ENCODE measurements at places on chromosomes 6 and 20.
A peak's percentile ranks its signal among the peaks of the same experiment; 100 is the strongest.

GRCh38 chr20:14838663-14839628 lies 501.5 kb upstream of the FLRT3 start:
- no peak for DNase-seq

GRCh38 chr6:17987697-17988421 lies 424 bp upstream of the KIF13A start:
- peak; percentile 79 for DNase-seq

GRCh38 chr6:63584125-63584514 lies 11.8 kb downstream of the LOC128125822 start:
- DNase-seq = no peak

DNA sequence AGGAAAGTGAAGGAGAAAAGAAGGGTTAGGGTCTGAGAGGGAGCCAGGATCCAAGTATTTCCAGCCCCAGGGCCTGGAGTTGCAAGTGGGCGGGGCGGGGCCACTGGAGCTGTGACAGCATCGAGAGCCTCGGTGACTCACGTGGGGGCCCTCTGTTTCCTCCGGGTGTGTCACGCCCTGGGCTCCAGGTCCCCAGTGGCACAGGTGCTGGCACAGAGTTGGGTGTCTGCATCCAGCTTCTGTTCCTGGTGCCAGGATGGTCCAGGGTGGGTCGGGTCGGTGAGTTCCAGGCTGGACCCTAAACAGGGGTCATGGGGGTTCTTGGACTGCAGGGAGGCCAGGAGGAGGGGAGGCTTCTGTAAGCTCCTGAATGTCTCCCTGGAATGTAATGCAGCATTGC lies 16.7 kb downstream of the RAET1L start:
- DNase-seq = no peak

- no peak for DNase-seq
These were observed 1.6 kb upstream of the PTGIS start for GRCh38 chr20:49569411-49570115.

DNA sequence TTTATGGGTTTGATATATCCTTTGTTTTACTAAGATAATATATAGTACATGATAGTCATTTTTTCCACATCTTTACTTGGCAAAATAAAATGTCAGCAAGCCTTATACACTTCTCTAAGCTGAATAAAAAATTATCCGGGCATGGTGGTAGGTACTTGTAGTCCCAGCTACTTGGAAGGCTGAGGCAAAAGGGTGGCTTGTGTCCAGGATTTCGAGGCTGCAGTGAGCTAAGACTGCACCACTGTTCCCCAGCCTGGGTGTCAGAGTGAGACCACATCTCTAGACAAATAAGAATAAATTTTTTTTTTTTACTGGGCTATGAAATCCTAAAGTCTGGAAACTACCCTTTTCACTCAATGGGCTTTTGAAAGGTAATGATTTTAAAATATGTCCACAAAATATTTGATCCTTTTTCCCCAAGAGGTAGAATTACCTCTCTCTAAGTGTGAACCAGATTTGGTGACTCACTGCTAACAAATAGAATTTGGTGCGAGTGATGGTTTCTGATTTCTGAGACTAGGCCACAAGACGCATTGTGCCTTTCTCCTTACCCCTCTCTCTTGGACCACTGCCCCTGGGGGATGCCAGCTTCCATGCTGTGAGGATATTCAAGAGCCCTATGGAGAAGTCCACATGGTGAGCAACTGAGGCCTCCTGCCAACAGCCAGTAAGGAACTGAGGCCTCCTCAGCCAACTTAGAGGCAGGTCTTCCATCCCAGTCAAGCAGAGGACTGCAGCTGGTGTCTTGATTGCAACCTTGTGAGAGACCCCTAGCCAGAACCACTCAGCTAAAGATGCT lies 84.2 kb upstream of the ZNFX1 start:
- peak; percentile 30 for DNase-seq

GRCh38 chr6:38141716-38142115 lies 322.2 kb downstream of the ZFAND3 start:
- no peak for DNase-seq

GRCh38 chr6:160871320-160871719 lies 120.2 kb upstream of the MAP3K4 start:
- DNase-seq = no peak

DNA sequence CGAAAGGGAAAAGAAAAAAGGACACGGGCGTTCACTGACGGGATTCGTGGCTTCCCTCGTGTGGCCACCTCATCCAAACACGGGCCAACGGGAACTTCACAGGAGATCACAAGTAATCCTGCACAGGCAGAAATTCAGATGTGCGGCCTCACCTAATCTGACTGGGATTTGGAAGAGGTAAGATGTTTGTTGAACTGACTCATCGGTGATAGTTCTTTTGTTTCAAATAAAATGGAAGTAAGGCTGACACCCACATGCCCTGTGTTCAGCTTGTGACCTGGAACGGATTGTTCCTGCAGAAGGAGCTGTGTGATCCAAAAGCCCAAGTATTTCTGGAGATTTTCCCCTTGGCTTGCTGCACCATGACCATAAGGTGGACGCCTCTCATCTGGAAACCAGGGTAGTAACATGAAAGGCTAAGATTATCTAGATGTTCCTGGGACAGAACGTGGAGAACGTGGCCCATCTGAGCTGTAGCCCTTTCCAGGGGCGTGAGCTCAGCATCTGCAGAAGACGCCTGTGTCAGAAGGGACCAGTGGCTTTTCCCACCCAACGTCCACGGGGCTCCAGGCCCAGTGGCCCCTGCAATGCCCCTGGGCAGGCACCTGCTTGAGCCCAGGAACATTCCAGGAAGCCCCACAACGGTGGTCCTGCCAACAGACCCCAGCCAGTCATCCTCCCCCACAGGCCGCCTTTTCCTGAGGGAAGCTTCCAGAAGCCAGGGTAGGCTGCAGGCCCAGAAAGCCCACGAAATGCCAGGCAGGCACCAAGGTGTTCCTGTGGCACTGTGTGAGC lies 39.7 kb downstream of the DLL1 start:
- no peak for DNase-seq

DNA sequence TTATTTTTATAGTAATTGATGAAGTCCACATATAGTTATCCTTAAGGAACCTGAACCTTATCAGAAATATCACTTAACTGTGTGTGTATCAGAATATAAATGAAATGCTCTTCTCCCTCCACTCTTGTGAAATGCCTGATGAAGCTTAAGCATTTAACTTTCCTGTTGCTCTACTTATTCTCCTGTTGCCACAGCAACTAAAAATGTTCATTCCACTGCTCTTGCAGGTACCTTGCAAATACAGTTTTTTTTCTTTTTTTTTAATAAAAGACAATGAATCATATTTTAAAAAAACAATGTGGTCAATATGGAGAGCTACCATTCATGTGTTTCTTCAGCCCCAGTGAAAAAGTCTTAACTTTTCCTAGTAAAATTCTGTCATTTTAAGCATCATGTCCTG lies 210.3 kb downstream of the RFPL4B start:
- peak; percentile 23 for DNase-seq

GRCh38 chr6:22361576-22361975 lies 64.7 kb upstream of the PRL start:
- DNase-seq = no peak

- DNase-seq = no peak
These were observed 342.7 kb downstream of the PRL start for GRCh38 chr6:21953831-21954801.

GRCh38 chr6:35016502-35017321 lies 124.4 kb downstream of the TCP11 start:
- no peak for DNase-seq

DNA sequence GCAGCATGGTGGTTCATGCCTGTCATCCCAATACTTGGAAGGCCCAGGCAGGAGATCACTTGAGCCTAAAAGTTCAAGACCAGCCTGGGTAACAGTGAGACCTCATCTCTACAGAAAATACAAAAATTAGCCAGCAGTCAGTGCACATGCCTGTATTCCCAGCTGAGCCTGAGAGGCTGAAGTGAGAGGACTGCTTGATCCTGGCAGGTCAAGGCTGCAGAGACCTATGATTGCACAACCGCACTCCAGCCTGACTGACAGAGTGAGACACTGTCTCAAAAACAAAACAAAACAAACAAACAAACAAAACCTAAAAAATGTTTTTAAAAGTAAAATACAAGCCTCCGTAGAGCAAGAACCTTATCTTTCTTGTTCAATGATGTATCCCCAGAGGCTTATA lies 6.0 kb downstream of the CEP85L start:
- DNase-seq = no peak

GRCh38 chr6:46510651-46511050 lies 19.4 kb upstream of the RCAN2 start:
- peak; percentile 87 for DNase-seq

DNA sequence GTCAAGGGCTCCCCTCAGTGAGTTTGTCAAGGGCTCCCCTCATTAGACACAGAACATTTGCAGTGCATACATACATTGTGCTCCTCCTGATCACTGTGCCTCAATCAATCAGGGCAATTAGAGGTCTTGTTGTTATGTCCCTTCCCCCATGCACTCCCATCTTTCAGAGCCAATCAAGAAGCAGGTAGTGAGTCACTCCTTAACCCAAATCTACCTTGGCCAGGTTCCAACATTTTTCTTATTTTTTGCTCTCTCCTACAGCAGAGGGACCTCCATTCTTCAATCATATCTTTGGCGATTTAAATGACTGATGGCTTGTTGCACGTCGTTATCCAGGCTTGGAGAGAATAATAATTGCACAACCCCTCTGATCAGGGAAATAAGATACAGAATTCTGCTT lies 409.9 kb upstream of the SPTLC3 start:
- DNase-seq = no peak

DNA sequence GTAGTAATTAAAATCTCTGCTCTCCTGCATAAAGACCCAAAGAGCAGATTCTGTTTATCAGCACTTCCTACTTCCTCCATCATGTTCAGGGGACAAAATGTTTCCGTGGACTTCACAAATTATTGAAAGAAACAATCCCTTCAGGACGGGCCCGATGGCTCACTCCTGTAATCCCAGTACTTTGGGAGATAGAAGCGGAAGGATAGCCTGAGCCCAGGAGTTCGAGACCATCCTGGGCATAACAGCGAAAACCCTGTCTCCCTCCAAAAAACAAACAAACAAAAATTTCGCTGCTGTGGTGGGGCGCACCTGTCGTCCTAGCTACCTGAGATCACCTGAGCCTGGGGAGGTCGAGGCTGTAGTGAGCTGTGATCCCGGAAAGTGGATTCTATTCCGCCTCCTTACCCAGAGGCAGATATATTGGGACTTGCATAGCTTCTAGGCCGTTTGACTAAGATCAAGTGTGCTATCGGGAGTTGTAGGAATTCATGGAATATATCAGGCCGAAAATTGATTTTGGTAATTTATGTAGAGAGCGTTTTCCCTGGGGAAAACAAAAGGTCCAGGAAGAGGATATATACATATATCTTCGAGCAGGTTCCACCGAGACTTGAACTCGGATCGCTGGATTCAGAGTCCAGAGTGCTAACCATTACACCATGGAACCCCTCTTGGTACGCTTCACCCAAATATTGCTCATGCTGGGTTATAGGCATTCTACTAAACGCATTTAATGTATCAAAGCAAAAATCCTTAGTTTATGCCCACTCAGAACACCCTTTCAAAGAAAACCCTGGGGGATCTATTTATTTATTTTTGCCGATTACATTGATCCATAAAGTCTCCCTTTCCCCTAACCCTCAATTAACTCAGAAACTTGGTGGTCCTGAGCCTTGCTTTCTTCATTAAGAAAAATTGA lies 74.5 kb upstream of the ZNF184 start:
- DNase-seq = no peak

GRCh38 chr20:25324412-25324811 lies 66.2 kb downstream of the ABHD12 start:
- DNase-seq = no peak

DNA sequence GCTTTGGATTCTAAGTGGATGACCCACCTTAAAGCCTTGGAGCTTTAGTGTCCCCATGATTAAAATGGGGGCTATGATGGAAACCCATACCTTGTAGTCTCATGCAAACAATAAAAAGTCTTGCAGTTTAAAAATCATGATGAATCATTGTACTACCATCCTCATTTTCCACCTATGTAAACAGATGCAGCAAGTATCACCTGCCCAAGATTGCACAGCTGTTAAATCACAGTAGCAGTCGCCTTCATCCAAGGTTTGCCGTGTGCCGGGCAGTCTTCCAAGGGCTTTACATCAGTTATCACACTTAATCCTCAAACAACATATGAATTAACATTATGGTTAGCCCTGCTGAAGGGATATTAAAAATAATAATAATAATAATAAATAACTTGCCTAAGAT lies 210.3 kb downstream of the FOXA2 start:
- DNase-seq = no peak

GRCh38 chr6:113476937-113477839 lies 380.0 kb upstream of the MARCKS start:
- no peak for DNase-seq

DNA sequence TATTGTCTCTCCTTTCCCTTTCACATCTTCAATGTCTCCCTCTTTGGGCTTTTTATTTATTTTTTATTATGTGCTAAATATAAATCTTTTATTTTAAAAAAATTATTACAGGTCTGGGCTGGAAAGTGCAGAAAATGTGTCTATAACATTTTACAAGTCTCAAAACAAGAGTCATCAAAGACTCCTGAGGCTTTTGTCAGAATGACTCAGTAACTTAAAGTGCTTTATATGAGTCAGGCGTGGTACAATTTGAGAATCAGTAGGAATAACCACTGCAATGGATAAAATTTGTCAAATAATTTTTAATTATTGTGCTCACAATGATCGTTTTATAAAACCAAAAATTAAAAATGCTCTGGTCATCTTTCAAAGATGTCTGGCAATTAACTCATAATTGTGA lies 193.9 kb downstream of the MMUT start:
- no peak for DNase-seq

DNA sequence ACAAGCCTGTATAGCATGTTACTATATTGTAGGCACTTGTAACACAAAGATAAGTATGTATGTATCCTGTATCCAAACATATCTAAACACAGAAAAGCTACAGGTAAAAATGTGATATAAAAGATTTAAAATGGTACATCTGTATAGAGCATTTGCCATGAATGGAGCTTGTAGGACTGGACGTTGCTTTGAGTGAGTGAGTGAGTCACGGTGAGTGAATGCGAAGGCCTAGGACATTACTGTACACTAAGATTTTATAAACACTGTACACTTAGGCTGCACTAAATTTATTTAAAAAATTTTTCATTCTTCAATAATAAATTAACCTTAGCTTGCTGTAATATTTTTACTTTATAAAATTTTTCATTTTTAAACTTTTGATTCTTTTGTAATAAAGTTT lies 136.9 kb downstream of the NKAIN2 start:
- DNase-seq = no peak

- DNase-seq = no peak
These were observed 14.9 kb downstream of the GLP1R start for GRCh38 chr6:39063526-39063925.

DNA sequence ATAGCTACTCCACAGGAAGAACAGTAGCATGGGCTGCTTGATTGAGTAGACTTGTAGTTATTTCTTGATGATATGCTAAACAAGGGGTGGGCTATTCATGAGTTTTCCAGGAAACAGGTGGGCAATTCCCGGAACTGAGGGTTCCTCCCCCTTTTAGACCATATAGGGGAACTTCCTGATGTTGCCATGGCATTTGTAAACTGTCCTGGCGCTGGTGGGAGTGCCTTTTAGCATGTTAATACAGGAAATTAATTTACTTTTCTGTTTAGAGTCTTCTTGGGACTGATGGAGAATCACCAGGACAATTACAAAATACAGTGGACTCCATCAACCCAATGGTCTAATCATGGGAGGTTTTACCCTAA lies 22.7 kb downstream of the CYP24A1 start:
- DNase-seq = no peak
